ENCODE measurements at places on chromosomes 11 and 22.

DNA sequence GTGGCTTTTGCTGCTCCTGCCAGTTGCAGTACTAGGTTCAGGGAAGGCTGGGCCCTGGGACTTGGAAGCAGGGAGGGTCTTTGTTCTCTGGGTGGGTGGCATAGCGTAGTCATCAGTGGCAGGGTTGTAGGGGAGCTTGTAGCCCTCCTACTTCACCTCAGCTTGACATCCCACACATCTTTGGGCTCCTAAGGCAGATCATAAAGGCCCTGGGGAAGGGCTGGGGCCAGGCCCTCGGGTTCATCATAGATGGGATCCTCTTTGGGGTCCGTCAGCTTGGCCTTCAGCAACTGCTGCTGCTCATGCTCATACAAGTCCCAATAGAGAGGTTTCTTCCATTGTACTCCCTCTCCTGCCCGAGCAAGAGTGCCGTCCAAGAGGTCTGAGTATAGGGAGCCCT lies 6.0 kb upstream of the PHOX2A start:
- no peak for DNase-seq

DNA sequence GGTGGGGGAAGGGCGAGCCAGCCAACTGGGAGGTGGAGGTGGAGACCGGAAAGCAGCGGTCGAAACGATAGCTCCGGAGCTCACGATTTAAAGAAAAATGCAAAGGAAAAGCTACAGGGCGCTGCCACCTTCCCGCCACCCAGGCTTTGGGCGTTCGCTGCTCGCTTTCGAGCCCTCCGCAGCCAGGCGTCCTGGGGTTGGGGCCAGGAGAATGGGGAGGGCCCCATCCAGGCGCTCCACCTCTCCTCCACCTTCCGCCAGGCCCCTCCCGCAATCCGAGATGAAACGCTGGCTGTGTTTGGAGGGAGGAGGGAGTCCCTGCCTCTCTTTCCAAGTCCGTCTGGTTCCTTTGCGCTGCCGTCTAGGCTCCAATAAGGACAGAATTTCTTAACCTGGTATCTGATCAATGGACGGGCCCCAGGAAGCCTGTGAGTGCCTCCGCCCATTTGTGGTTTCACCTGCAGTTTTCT lies 483 bp upstream of the ABTB2 start:
- no peak for DNase-seq

DNA sequence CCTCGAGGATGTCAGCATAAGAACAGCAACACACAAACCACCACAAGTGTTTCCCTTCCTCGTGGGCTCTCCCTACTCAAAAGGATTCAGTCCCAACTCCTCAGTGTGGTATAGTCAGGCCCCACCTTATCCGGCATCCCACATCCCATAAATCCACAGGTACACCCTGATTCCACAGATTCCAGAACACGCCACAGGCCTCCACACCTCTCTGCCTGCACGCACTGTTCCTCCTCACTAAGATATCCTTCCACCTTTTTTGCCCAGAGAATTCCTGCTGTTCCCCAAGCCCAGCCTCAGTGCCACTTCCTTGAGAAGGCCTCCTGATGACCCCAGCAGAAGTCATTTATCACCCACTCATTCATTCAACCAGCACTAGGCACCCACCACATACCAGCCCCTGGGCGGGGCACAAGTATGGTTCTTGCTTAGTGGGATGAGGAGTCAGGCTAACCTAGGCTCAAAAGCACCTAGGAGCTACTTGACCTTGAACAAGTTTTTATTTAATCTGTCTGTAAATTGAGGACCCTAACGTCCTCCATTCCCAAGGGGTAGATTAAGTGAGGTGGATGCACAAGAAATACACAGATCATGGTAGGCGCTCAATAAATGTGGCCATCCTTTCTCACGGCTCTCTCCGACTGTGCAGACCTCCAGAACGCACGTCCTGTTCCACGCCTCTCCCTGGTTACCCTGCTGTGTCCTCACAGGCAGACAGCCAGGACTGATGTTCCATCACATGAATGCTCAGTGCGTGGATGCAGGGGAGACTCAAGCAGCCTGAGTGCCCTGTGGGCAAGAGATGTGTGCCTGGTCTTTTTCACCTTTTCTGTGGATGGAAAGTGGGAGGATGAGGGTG lies 2.1 kb upstream of the KCNJ4 start:
- DNase-seq = no peak

DNA sequence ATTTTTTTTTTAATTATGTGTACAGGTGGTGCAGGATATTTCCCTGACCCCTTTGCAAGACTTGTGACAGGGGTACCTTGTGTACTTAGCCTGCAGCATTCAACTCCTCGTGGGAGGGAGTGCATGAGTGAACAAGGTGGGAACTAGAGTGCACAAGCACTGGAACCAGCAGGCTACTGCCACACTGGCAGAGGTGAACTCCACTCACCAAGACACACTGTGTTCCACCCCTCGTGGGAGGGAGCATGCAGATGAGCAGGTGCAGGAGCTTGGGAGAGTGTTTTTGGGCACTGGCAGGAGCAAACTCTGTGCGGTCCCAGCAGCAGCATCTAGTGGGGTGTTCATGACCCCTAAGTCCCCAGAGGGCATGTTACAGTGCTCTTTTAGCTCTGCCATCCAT lies 282.7 kb upstream of the PLET1 start:
- DNase-seq = no peak

DNA sequence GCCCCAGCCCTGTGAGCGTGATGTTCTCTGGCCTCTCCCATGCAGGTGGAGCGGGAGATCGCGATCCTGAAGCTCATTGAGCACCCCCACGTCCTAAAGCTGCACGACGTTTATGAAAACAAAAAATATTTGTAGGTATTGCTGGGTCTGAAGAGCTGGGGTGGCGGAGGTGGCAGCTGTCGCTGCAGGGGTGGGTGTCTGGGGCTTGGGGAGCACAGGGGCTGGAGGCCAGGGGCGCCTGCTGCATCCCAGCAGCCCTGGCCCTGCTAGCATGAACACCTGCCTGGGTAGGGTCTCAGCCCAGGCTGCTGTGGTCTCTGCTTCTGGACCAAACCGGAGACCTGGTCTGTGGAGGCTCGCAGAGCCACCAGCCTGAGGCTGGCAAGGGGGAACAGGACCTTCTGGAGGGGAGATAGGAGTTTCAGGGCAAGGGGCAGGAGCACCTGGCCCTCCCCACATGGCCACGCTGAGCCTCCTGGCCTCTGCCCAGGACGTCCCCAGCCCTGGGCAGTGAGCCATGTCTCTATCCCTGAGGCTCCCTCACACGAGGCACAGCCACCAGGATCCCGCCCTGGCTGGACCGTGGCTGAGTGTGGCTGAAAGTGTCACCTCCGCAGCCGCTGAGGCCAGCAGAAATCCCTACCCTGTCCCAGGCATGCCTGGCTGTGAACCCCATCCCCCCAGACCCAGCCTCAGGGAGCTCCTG lies 48.2 kb downstream of the MOB2 start:
- DNase-seq = no peak
